Jurkat, Clone E6-1 (cell line): ENCODE measurements at places on chromosomes 3 and 15.

- no peak for DNase-seq
Measured at GRCh38 chr3:119635719-119636118, 24.7 kb downstream of the POPDC2 start.

- no peak for DNase-seq
Measured at GRCh38 chr15:63800739-63801138, 33.0 kb downstream of the HERC1 start.

- peak; percentile 62 for DNase-seq
Measured at GRCh38 chr15:68791431-68792283, 29.0 kb downstream of the ANP32A start.

DNA sequence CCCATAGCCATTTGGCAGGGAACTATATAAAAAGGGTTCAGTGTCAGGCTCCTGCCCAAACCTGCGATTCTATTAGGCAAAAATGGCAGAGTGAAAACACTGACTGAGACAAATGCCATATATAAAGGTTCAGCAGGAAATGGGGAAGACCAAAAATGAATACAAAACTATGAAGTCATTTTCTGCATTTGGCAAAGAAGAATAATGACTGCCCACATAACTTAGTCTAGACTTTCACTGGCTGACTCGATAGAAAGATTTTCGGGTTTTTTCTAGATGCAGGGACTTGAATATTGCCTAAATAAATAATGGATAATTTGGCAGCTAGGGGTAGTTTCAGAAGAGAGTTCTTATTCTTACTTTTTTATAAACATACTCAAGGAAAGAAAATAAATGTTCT is 178.0 kb downstream of the TPRG1 start:
- DNase-seq = no peak

- no peak for DNase-seq
Measured at GRCh38 chr3:54510506-54510905, 388.2 kb downstream of the CACNA2D3 start.

DNA sequence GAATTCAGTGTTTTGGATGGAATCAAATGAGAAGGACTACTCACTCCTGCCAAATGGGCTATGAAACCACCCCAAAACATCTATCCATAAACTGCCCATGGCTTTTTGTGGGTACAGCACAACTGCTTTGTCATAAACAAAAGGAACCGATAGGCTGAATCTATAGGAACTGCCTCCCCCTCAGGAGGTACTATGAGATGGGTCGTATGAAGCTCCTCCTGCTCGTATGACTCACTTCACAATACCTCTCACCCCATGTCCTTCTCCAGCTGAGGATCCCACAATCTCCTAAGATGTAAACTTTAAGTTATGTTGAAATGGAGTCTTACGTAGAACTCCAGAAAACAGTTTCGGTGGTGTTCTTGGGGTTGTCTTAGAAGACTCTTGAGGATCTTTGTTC is 129.9 kb upstream of the SAMMSON start:
- no peak for DNase-seq

DNA sequence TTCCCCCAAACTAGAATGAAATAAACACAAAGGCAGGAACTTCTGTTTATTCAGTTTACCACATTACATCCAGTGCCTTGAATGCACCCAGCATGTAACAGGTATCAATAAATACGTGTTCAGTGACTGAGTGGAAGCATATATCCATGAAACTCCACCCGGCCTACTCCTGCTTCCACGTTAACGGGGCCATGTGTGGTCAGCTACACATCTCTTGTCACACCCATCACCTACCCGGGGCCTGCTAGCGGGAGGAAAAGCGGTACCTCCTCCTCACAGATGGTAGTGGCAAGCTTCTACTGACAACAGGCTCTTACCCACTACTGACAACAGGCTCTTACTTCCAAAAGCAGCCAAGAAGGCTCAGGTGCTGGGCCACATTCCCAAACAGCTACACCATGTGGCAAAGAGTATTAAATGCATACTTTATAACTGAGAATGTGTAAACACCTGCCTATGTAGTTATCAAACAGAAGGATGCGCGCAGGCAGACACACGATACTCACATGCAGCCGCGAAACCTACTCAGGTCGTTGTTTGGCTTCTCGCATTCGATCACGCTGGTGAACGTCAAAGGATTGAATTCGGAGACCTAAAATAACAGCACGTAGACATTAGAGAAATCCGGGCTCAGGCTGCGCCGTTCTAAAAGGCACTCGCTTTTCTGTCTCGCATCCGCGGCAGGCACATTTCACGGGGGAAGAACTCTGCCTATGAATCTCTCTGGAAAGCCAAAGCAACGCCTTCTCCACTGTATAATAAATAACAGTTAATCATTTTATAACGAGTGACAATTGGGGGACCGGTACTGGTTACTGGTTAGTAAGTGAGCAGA is 127.4 kb downstream of the ATP10A start:
- no peak for DNase-seq

DNA sequence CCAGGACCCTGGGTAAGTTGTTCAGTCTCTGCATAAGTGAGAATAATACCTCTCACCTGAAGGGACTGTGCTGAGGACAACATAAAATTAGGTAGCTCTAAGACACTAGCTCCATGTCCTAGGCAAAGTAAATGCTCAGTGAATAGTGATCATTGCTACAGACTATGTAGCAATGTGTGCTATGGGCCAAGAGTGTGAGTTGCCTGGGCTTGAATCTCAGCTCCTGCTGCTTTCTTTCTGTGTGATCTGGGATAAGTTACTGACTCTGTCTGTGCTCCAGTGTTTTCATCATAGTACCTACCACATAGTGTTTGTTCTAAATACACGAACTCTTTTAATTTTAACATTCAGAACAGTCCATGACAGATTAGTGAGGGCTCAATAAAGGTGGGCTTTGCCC is 81.1 kb upstream of the MFGE8 start:
- DNase-seq = no peak

GRCh38 chr15:77837649-77838025 is 204.9 kb upstream of the LINGO1 start:
- no peak for DNase-seq

DNA sequence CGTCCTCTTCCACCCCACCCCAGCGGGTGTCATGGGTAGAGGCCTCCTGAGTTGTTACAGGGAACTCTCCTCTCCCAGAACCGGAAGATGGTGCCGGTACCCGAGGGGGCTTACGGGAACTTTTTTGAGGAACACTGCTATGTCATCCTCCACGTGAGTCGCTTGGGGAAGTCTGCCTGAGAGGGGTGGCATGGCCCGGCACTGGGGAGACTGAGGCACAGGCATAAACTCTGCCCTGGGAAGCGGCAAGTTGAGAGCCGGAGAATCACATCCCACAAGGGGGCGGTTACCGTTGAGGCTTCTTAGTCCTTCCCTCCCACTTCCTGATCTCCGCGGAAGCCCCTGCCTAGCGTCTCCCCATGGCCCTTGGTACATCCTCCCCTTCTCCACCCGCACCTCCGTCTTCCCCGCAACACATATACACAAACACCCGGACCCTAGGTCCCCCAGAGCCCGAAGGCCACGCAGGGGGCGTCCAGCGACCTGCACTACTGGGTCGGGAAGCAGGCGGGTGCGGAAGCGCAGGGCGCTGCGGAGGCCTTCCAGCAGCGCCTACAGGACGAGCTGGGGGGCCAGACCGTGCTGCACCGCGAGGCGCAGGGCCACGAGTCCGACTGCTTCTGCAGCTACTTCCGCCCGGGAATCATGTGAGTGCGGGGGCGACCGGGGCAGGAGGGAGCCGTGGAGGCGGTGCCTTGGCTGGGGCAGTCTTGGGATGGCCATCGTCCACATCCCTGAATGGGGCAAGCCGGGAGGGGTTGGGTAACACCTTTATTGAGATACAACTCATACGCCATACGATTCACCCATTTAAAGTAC is 3.4 kb downstream of the VILL start:
- DNase-seq = peak; percentile 80

DNA sequence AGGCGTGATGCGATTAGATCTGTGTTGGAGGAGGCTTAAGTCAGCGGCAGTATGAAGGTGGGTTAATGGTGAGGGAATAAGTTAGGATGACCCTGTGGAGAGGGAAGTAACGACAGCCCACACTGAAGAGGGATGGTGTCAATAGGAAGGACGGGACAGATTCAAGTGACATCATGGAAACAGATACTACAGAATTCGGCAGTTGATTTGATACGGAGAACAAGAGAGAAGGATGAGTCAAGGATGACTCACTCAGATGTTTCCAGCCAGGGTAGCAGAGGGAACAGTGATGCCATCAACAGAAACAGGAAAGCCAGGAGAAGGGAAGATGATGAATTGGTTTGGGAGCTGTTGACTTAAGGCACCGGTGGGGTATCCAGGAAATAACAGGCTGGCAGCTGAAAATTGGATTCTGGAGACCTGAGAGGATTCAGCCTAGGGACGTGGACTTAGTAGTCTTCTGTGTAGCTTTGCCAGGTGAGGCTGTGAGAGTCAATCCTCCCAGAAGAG is 38.0 kb downstream of the SHC4 start:
- no peak for DNase-seq

DNA sequence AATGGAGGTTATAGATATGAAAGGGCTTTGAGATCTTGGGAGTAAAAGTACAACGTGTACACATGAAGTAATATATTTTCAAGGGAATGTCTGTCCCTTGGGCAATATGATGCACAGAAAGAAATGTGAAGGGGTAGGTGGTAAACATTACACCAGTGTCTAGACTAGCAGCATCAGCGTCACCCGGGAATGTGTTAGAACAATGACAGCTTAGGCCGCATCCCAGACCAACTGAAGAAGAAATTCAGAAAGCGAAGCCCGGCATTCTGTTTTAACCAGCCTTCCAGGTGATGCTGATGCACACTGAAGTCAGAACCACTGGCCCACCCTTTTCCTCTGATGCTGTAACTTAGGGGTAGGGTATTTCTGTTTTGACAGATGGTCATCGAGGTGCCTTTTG is 6.3 kb downstream of the INAFM2 start:
- DNase-seq = no peak

GRCh38 chr3:12286927-12287726 is 1.7 kb upstream of the PPARG start:
- DNase-seq = no peak

GRCh38 chr3:150259526-150260397 is 148.3 kb upstream of the TSC22D2 start:
- no peak for DNase-seq

DNA sequence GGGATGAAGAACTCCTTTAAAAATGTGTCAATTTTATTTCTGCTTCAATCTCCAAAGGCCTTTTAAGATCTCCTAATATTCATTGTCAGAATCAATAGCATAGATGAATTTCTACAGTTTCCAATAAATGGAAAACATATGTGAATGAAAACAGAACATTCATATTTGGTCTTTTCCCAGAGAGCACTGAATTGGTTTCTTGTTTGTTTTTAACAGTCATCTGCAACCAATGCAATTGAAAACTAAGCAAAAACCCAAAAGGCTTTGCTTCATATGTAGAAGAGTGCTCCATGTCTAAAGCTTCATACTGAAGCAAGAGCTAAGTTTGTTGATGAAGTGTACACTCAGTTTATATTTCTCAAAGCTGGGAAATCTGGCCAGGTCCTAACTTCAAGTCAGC is 426.5 kb upstream of the CDIN1 start:
- no peak for DNase-seq

- no peak for DNase-seq
Measured at GRCh38 chr3:68560728-68561127, 371.6 kb downstream of the TAFA4 start.

GRCh38 chr3:71176366-71176765 is 407.2 kb downstream of the FOXP1 start:
- DNase-seq = no peak

- DNase-seq = no peak
Measured at GRCh38 chr15:77843546-77843945, 210.8 kb upstream of the LINGO1 start.

GRCh38 chr15:45101749-45102148 is 12.2 kb downstream of the DUOX2 start:
- no peak for DNase-seq

DNA sequence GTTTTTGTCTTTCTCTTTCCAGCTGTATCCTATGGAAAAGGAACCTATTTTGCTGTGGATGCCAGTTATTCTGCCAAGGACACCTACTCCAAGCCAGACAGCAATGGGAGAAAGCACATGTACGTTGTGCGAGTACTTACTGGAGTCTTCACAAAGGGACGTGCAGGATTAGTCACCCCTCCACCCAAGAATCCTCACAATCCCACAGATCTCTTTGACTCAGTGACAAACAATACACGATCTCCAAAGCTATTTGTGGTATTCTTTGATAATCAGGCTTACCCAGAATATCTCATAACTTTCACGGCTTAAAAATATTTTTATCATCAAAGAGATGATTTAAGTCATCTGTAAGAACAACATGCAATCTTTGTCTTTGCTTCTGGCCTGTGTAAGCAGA is 44.9 kb upstream of the PARP14 start:
- no peak for DNase-seq

DNA sequence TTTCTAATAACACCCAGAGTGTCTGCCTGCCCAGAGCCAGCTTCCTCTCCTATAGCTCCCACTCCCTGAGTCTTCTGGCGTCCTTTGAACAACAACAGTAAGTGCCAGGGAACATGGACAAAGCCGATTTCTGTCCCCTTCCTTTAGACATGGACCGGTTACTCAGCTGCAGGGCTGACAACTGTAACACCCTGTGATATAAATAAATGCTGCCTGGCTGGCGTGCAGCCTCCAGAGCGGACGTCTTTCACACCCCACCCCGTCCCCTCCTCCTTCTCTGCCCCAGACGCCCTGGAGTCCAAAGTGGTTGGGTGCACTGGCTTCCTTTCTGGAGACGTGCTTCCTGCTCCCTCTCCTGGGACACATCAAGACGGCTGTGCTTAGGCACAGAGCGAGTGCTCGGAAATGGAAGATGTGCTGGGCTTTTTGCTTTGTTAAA is 281.9 kb upstream of the LRRFIP2 start:
- DNase-seq = no peak

DNA sequence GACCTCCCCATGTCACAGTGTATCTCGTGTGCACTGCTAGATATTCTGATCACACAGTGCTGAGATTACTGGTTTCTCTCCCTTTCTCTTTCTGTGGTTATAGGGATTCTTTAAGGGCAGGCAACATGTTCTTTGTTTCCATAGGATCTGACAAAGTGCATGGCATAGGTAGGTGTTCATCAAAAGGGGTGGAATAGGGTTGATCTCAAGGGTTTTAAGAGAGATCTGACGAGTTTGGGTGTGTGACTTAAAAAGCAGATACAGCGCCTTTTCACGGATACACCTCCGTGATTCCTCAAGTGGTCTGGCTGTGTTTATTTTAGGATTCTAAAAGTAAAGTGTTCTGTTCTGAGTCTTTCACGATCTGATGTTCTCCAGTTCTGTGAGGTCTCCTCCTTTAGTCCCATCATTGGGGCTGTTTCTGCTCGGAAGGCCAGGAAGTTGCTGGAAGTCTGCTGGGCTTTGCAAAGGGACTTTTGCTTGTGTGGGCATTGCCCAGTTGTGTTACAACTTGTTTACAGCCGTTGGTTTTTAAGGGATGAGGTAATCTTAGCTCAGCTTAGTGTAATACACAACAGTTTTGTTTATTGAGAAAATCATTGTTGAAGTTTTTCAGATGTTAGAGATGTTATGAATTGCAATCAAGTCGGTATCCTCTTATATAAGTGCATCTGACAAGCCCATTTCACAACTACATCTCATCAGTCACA is 34.8 kb downstream of the IGF1R start:
- DNase-seq = no peak
